ENCODE measurements at places on chromosomes 6 and 20.

DNA sequence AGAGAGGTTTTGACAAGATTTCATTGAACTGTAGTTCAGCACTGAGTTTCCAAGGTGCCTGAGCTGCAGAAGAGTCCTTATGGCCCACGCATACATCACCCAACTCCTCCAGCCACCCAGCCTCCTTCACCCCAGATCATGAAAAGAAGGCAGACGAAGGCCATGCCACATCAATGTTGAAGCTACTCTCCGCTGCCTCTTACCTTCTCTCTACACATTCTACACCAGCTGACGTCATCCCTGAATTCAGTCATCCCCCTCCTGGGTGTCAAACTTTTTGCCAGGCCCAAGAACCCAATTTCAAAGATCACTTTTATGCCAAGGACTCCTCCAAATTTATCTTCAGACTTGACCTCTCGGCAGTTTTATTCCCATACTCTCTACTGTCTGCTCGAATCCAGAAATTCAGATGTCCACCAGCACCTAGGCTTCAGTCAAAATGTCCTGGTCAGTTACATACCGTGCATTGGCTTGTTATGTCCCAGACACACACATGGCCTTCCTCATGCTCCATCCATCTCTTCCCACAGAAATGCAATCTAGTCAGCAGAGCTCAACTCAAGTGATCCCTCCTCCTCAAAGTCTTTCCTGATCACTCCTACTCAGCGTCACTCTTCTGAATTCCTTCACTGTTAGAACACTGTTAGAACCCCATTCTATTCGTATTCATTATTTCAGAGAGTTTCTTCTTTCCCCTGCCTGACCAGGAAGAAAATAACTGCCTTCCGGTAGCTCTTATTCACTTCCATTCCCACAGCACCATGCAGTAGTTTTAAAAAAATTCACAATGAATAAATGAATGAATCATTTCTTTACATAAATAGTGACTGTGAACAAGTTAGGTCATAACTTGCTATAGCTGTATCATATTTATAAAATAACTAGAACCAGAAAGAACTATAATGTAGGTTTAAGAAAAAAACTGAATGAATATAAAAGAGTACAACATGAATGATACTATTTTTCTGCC is 11.5 kb downstream of the ATXN1 start:
- DNase-seq, result no peak

DNA sequence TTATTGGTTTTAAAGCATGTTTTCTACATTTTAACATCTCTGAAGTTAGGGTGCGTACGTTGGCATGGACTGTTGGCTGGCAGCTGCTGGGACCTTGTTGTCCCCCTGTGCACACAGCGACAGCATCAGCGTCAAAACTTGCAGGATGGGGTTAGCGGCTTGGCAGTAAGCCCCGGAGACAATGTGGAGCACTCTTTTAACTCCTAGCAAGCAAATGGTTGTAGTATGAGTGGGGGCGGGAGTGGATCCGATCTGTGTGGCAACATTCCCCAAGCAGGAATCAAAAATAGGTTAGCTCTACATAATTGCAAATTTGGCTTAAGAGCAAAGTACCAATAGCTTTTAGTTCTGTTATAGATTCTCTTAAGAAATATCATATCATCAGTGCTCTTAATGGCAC is 70.1 kb downstream of the NRN1 start:
- no peak for DNase-seq

DNA sequence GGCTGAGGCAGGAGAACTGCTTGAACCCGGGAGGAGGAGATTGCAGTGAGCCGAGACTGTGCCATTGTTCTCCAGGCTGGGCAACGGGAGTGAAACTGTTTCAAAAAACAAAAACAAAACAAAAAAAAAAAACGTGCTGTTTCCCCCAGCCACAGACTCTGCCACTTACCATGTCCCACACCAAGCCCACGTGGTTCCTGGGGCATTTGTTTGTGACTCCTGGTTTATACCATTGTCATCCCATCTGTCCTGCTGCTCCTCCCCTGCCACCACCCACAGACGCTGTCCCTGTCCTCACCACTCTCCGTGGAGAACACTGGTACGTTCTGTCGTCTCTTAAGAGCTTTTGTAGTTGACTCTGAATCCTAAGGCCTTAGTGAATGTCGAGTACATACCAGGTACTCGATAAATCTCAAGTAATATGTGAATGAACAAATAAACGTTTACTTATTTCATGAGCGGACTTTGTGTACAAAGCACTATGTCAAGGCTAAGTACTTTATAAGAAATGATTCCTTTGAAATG is 48.0 kb upstream of the KIF13A start:
- no peak for DNase-seq

DNA sequence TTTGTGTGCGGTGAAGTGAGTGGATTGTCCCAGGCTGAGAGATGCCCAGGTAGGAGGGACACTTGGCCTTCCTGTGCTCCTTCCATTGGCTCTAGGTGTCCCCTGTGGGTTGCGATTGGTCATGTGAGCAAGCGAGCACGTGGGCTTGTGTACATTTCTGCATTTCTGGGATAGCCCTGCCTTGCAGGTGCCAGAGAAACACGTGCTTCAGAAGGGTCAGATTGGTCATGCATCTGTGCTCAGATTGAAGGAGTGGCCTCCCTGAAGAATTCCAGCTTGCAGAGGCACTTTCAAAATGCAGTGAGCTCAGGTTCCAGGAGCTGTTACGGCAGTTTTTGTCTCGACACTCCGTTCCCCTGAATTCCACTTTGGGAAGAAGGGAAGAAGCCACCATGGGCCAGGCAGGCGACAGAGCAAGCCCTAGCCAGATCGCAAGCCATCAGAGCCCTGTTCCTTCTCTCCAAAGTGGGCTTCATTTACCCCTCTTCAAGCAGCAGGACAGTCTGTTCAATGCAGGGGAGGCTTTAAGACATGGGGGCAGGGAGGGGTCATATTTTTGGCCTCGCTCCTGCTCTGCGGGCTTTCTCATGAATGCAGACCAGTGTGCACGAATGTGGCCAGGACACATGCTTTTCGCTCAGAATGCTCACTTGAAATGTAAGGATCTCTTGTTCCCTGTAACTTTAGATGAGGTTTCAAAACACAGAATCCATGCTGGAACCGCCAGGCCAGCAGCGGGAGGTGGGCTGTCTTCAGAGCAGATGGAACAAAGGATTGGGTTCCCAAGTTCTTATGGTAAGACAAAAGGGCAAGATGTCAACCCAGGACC is 78.6 kb upstream of the AKAP12 start:
- DNase-seq, result peak; percentile 76

DNA sequence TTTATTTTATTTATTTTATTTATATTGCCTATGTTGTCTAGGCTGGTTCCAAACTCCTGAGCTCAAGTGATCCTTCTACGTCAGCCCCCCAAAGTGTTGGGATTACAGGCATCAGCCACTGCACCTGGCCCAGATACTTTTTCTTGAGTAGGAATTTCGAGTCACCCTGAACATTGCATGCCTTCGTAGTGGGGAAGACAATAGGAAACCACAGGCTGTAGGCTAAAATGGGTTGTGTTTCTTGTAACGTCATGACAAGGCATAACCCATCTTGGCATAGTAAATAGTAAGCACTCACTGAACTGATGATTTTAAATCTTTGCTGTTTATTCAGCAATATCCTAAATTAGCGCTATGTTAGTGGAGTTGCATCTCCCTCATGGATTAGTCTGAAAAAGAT is 34.9 kb downstream of the PTPN1 start:
- no peak for DNase-seq

GRCh38 chr6:167093922-167094432 is 28.9 kb upstream of the CCR6 start:
- no peak for DNase-seq

DNA sequence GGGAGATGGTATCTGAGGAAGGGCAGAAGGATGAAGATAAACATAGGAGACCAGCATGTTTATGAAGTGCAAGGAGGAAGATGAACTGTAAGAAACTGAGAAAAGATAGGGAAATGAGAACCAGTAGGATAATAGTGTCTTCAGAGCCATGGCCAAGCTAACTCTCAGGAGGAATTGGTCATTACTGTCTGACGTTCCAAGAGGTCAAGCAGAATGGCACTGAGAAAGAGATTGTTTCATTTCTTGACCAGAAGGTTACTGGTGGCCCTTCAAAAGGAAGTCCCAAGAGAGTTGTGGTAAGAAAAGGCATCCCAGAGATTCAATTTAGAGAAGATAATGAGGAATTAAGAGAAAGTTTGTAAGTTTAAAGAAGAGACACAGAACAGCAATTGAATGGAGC is 47.5 kb downstream of the EYA4 start:
- DNase-seq, result no peak

DNA sequence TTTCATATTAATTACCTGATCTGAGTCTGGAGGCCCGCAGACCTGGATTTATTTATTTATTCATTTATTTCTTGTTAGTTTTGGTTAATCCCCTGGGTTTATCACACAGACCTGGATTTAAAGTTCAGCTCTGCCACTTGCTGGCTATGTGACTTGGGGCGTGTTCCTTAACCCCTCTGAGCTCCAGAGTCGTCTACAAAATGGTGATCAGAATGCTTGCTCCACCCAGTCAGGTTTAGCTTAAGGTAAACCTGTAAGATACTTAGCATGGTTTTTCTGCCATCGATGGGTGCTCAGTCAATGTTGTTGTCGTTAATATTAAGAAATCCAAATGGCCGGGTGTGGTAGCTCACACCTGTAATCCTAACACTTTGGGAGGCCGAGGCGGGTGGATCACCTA is 23.4 kb downstream of the SHLD1 start:
- no peak for DNase-seq

- DNase-seq, result no peak
Observed at GRCh38 chr6:84258268-84258667, 30.8 kb upstream of the CEP162 start.

GRCh38 chr6:152575161-152575560 is 62.0 kb downstream of the SYNE1 start:
- no peak for DNase-seq

DNA sequence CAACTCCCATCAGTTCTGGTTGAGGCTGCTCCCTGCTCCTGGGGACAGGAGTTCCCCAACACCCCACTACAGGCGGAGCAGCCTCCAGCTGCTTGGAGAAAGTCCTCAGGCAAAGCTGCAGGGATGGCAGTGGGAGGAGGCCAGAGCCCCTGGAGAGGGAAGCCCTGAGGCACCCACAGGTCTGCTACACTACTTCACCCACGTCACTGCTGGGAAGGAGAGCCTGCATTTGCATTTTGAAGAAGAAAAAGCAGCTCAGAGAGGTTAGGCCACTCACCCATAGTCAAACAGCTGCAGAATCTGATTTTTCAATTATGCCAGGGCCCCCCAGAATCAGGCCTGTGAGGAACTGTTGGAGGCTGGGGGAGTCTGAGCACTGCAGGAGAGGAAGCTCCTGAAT is 17.2 kb downstream of the BFSP1 start:
- no peak for DNase-seq

DNA sequence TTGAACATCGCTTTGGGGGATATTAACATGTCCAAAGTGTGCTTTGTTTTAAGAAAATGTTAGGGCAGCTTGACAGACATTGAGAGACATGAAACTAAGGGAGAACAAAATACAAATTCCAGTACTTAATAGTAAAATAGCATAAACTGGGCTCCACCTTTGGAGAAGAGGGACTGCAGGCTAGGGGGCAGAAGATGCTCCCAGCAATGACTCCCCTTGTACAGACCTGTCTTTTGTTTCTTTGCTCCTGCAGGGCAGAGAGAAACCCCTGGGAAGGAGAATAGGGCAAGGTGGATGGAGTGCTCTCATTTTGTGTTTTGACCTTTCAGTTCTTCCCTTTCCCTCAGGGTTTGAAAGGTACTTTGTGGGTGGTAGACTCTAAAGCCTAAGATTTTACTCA is 115.6 kb upstream of the PLCB4 start:
- no peak for DNase-seq

DNA sequence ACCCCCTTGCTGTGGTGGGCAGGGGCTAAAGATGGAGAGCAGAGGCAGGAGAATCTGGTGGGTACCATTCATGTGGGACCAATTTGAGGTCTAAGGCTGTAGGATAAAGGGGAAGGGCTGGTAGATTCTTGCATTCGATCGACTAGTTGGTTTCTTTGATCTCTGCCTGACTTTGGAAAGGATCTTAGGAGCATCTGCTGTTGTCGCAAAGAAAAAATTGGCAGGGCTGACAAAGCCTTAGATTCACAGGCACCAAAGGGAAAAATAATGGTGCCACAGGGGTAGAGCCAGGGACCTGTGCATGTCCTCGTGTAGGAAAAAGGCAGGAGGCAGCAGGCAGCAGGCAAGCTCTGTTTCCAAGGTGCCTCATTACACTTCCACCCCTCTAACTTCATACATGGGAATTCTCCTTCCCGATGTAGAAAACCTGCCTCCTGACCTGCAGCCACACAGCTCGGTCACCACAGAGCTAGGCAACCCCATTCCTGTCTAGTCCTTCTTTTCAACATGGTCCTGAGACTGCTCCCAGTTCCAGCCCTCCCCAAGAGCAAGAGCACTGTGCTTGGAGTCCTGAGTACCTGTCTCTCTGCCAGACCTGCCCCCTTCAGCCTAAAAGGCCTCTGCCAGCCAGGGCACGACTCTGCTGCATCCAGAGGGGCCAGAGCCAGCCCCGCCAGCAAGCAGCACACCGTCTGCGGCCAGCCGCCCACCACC is 71.9 kb downstream of the FGD2 start:
- DNase-seq, result no peak

- no peak for DNase-seq
Observed at GRCh38 chr6:10418361-10418861, 3.5 kb upstream of the TFAP2A start.

- no peak for DNase-seq
Observed at GRCh38 chr6:72524011-72524645, 97.7 kb upstream of the KCNQ5 start.

GRCh38 chr20:62357187-62357667 is 9.9 kb downstream of the LAMA5 start:
- DNase-seq, result peak; percentile 56

- no peak for DNase-seq
Observed at GRCh38 chr6:166257911-166258318, 50.3 kb downstream of the PRR18 start.

DNA sequence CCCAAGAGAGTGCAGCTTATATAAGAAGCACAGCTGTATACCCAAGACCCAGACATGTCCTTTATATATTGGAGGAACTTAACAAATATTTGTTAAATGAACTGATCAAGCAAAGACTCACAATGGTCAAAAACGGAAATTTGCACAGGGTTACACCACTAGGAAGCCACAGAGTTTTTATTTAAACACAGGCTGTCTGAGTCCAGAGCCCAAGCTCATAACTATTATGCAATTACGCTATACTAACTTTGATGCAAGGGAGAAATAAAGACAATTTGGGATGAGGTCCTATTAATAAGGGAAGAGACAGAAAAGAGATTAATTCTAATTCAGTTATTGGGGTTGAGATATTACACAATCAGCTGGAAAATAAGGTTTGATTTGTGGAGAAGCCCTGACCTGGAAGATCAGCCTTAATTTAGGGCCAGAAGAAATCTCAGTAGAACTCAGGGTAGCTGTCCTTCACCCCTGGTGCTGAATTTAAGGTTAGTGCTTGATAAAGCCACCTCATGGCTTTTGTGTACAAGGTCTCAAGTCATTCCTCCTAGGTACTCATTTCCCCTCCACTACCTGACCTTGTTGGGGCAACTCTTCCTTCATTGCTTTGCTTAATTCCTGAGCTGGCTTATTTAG is 10.5 kb upstream of the ZNF334 start:
- DNase-seq, result no peak

DNA sequence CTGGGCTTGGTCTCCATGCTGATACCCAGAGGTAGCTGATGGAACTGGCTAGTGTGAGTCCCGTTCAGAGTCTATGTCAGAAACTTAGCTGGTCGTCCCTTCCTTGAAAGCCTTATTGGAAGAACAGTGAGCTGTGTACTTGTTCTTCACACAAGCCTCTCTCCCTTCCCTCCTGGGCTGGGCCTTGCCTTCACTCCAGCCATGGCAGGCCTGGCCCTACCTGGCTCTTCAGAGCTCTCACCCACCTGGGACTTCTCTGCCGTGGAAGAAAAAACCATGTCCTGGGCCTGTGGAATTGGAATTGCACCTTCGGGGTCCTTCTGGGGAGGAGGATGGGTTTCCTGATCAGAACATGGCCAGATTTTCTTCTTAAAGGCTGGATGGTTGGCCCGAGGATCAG is 20.3 kb upstream of the ZNF831 start:
- DNase-seq, result no peak
